Breast epithelium (tissue), 4 donors: ENCODE measurements at places on chromosomes 5 and 9. TPM values are rescaled to one million over a fixed set of nuclear protein-coding genes. Genes with fewer than 3 reads are reported as not detected.
A peak's percentile ranks its signal among the peaks of the same experiment; 100 is the strongest.

- H3K27ac ChIP-seq: no peak overlapping the region
- no peaks in the 10 kb centered on the region for H3K27me3 ChIP-seq
- no peaks in the 10 kb centered on the region for H3K4me1 ChIP-seq
Observed at GRCh38 chr5:110815916-110816605, 77.3 kb downstream of the SLC25A46 start.

Gene C5orf47
- not detected for total RNA-seq

GRCh38 chr5:10440367-10440990 lies 1.2 kb upstream of the ROPN1L start:
- peak overlapping the region; percentile 60 for H3K4me3 ChIP-seq
- H3K4me1 ChIP-seq: no peaks in the 10 kb centered on the region
- no peak for DNase-seq
- no peaks in the 10 kb centered on the region for H3K27me3 ChIP-seq
- no peaks in the 10 kb centered on the region for H3K36me3 ChIP-seq
- no peak overlapping the region for H3K27ac ChIP-seq

DNA sequence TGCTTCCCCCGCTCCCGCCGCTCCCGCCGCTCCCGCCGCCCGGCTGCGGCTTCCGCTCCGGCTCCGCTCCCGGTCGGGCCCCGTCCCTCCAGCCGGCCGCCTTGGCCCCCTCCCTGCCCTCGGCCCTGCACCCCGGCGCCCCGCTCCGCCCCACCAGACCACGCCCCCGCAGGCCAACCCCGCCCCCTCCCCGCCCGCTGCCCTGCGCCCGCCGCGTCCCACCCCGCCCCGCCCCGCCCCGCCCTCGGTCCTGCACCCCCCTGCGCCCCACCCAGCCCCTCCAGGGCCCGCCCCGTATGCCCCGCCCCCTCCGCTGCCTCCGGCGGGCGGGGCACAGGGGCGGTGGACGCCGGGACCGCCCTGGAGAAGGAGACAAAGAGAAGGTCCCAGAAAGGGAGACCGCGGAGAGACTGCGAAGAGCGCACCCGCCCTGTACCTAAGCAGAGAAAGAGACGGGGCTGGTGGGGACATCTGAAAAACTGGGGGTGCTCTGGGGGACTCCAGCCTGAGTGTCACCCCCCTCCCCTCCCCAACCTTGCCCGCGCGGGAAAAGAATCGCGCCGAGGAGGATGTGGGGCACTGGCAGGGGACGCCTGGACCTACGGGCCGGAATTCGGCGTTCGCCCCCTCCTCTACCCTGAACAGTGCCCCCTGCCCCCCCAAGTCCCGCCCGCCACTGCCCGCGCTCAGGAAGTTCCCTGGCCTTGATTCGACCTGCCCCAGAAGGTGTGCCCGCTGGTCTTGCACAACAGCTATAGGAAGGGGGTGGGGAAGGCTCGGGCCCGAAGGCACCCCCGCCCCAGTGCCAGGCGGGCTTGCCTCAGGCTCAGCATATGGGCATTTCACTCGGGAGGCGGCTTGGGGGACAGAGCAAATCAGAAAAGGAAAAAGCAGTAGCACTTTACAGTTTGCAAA lies 42.8 kb upstream of the STXBP1 start:
- no peaks in the 10 kb centered on the region for H3K27me3 ChIP-seq
- peak; percentile 79 for DNase-seq
- peaks cover 30% of the 10 kb centered on the region for H3K4me1 ChIP-seq
- peak overlapping the region; percentile 88 for H3K4me3 ChIP-seq
- H3K27ac ChIP-seq: peak overlapping the region; percentile 98
- H3K36me3 ChIP-seq: no peaks in the 10 kb centered on the region

GRCh38 chr5:78926252-78926651 lies 58.9 kb downstream of the ARSB start:
- no peak for DNase-seq
- no peaks in the 10 kb centered on the region for H3K36me3 ChIP-seq

Gene ZFP2
- total RNA-seq: 6.7 TPM

GRCh38 chr9:14650596-14650995 lies 42.6 kb downstream of the ZDHHC21 start:
- H3K27me3 ChIP-seq: no peaks in the 10 kb centered on the region
- H3K36me3 ChIP-seq: no peaks in the 10 kb centered on the region
- DNase-seq: no peak
- H3K4me1 ChIP-seq: no peaks in the 10 kb centered on the region
- H3K4me3 ChIP-seq: no peak overlapping the region

- H3K36me3 ChIP-seq: no peaks in the 10 kb centered on the region
- H3K4me1 ChIP-seq: peaks cover 7% of the 10 kb centered on the region
- no peak overlapping the region for H3K4me3 ChIP-seq
- no peak overlapping the region for H3K27ac ChIP-seq
- no peak for DNase-seq
Observed at GRCh38 chr5:143791848-143792731, 19.9 kb upstream of the HMHB1 start.

DNA sequence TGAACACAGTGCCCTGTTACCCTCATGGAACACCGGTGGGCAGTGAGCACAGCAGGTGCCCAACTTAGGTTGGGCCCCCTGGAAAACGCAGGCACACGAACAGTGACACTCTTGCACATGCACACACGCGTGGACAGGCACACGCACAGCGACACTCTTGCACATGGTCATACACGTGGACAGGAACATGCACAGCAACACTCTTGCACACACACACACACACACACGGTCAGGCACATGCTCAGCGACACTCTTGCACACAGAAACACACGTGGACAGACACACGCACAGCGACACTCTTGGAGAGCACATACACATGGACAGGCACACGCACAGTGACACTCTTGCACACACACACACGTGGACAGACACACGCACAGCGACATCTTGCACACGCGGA lies 559.4 kb upstream of the ADAMTS16 start:
- no peaks in the 10 kb centered on the region for H3K27me3 ChIP-seq
- no peak overlapping the region for H3K4me3 ChIP-seq
- DNase-seq: no peak
- no peaks in the 10 kb centered on the region for H3K36me3 ChIP-seq

DNA sequence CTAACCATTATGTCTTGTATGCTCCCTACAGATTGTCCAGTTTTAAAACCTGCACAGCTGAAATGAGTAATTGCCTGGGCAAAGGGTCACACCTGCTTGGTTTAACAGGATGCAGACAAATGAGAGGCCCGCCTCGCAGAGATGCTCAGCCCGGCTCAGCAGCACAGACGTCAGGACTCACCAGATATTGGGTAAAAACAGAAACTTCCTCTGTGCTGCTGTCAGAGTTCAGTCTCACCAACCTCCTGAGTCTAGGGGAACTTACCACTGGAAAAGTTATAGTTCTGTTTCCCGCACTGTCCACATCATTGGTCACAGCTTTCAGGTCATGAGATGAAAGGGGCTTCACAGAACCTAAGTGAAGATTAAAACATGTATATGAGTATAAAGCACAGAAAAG lies 152.5 kb downstream of the ESM1 start:
- no peak overlapping the region for H3K4me3 ChIP-seq
- H3K27me3 ChIP-seq: no peaks in the 10 kb centered on the region
- no peaks in the 10 kb centered on the region for H3K4me1 ChIP-seq
- no peak overlapping the region for H3K27ac ChIP-seq

- no peak overlapping the region for H3K4me3 ChIP-seq
- no peaks in the 10 kb centered on the region for H3K36me3 ChIP-seq
- no peak for DNase-seq
- no peaks in the 10 kb centered on the region for H3K27me3 ChIP-seq
Observed at GRCh38 chr9:125659201-125659840, 47.7 kb downstream of the MAPKAP1 start.

Gene IL3
- not detected for total RNA-seq

DNA sequence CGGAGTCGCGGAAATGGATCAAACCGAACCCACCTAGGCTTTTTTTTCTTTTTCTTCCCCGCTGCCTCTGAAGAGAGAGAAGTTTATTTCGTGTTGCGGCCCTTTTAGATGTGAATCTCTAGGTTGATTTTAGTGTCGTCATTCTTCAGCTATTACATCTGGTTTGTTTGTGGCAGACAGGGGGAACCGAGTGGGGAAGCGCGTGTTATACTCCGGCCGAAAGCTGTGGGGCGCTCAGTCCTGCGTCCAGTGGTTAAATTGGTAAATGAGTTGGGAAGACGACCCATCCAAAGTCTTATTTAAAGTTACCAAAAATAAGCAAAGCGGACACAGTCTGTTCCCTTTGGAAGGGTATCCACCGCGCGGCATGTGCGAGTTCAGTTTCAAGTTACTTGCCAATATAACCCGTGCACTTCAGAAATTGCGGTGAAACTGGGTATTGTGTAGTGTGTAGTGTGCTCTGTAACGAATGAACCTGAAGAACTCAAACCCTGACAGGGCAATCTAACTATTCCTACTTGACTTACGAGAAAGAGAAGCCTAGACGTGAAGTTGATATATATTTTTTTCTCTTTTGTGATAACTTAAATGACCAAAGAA lies 1.3 kb downstream of the MAN2A1 start:
- no peaks in the 10 kb centered on the region for H3K4me1 ChIP-seq
- no peaks in the 10 kb centered on the region for H3K36me3 ChIP-seq
- peak overlapping the region; percentile 84 for H3K4me3 ChIP-seq
- H3K27me3 ChIP-seq: no peaks in the 10 kb centered on the region
- DNase-seq: peak; percentile 75

Gene SLC6A19
- total RNA-seq: not detected

DNA sequence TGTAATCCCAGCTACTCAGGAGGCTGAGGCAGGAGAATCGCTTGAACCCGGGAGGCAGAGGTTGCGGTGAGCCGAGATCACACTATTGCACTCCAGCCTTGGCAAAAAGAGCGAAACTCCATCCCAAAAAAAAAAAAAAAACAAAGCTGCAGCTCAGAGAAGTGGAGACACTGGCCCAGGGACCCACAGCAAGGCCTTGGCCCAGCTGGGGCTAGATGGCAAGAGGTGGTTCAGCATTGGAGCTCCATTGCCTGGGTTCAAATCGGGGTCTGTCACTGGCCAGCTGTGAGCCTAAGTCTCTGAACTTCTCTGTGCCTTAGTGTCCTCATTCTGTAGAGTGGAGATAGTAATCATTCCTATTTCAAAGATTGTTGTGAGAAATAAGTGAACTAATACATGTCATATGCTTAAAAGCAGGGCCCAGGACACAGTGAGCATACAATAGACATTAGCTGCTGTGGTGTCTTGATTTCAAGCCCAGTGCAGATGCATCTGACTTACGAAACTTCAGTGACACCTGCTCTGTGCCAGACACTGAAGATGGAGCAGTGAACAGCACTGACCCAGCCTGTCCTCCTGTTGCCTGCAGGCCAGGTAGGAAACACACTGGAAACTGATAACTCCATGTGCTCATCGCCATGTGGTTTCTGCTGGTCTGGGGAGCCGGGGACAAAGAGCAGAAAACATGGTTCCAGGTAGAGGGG lies 127.7 kb downstream of the C9orf50 start:
- H3K27ac ChIP-seq: peak overlapping the region; percentile 100
- no peak overlapping the region for H3K4me3 ChIP-seq
- no peaks in the 10 kb centered on the region for H3K27me3 ChIP-seq
- H3K36me3 ChIP-seq: no peaks in the 10 kb centered on the region

DNA sequence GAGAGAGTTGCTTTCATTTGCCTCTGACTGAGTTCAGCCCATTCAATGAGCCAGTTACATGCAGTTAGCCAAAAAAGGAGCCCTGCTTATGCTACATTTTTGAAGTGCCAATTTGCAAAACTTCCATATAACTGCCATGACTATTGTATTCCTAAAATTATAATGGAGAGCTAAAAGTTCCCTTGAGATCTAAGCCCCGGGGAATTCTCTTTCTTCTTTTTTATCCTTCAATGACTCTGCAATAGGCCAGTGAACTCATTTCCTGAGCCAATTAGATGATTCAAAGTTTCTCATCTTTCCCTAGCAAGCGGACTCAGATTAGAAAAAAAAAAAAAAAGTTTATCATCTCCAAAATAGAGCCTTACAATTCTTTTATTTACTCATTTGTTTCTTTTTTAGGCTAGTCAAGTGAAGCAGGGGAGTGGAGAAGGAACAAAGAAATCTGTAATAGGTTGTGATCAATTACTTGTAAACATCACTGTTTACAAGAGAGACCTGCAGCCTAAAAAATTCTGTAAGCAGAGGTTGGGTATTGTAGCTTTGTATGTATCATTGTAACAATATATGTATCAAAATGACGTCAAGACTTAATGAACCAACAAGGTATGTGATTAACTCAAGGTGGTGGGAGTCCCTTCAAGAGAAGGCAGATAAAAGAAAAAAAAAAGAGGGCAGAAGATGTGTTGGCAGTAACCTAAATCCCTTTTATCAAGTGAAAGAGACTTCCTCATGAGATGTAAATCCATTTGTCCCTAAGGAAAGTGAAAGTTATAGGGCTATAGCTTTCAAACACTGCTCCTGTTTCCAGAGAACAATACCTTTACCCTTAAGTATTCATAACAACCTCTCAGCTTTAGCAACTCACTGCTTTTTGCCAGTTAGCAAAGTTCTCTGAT lies 48.7 kb upstream of the HOMER1 start:
- no peaks in the 10 kb centered on the region for H3K36me3 ChIP-seq
- no peaks in the 10 kb centered on the region for H3K27me3 ChIP-seq
- H3K4me3 ChIP-seq: no peak overlapping the region
- no peak overlapping the region for H3K27ac ChIP-seq

- H3K4me1 ChIP-seq: no peaks in the 10 kb centered on the region
- no peaks in the 10 kb centered on the region for H3K36me3 ChIP-seq
- H3K27ac ChIP-seq: no peak overlapping the region
- no peak overlapping the region for H3K4me3 ChIP-seq
- H3K27me3 ChIP-seq: no peaks in the 10 kb centered on the region
Observed at GRCh38 chr5:109022056-109022455, 274.4 kb downstream of the FER start.

- H3K27me3 ChIP-seq: no peaks in the 10 kb centered on the region
- H3K4me1 ChIP-seq: no peaks in the 10 kb centered on the region
- no peaks in the 10 kb centered on the region for H3K36me3 ChIP-seq
- no peak for DNase-seq
- H3K27ac ChIP-seq: no peak overlapping the region
- no peak overlapping the region for H3K4me3 ChIP-seq
Observed at GRCh38 chr5:129345213-129345924, 114.7 kb upstream of the ADAMTS19 start.

Gene OBP2B
- total RNA-seq: 0.98 TPM

GRCh38 chr9:96202971-96203780 lies 98.8 kb downstream of the HSD17B3 start:
- no peak overlapping the region for H3K4me3 ChIP-seq
- H3K36me3 ChIP-seq: no peaks in the 10 kb centered on the region
- no peaks in the 10 kb centered on the region for H3K27me3 ChIP-seq
- H3K4me1 ChIP-seq: no peaks in the 10 kb centered on the region
- no peak for DNase-seq

DNA sequence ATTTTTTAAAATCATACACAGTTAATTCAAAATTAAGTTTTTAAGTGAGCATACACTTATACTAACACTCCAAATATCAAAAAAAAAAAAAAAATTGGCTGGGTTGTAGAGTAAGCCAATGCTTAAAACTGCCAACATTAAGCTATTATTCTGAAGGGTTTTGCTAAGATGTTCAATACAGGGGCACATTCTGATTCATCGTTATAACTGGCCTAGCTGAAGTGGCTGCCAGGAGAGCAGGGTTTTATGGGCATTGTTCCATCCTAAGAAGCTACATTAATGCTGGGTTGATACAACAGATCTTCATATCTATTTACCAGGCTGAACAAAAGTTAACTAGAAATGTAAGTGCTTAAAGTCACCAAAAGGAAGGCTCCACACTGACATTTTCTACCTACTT lies 13.4 kb downstream of the ELAVL2 start:
- no peak overlapping the region for H3K4me3 ChIP-seq
- no peaks in the 10 kb centered on the region for H3K27me3 ChIP-seq
- no peaks in the 10 kb centered on the region for H3K4me1 ChIP-seq
- H3K36me3 ChIP-seq: no peaks in the 10 kb centered on the region
